ENCODE measurements at places on chromosomes 12 and 14. TPM values are rescaled to one million over a fixed set of nuclear protein-coding genes. Genes with fewer than 3 reads are reported as not detected.
A peak's percentile ranks its signal among the peaks of the same experiment; 100 is the strongest.

DNA sequence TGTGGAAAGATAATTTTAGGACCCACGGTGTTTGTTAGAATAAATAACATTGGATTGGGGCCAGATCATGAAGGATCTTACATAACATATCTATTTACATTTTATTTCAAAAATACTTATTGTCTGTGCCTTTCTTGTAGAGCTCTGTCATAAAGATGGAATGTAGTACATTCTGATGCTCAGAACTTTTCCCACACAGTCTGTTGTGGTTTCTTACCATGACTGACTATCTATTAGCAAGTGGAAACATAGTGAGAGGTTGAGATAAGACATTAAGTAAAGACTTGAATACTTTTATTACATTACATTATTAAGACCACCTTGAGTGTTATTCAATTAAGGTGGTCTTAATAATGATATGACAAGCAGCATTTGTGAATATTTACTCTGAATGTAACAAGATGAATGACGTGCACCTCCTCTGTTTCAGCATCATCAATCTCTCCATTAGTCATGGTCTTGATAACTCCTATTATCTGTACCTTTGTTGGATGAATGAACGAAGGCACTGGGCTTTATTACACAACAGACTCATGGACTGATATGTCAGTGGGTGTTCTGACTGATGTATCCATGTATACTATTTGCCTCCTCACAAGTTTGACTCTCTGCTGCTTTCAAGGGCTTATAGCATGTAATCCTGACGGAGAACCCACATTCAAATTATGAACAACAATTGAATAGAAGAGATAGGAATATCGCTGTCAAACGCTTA lies 883.0 kb upstream of the FLRT2 start:
- no peaks in the 10 kb centered on the region for H3K27me3 ChIP-seq
- H3K4me1 ChIP-seq, result peaks cover 9% of the 10 kb centered on the region
- DNase-seq, result no peak
- no peak overlapping the region for H3K4me3 ChIP-seq

Gene SMCO2
- not detected for total RNA-seq

Gene PAX9
- total RNA-seq, result not detected

GRCh38 chr12:98939350-98939749 lies 294.3 kb downstream of the APAF1 start:
- no peak for DNase-seq
- H3K4me3 ChIP-seq, result no peak overlapping the region
- H3K4me1 ChIP-seq, result peaks cover 2% of the 10 kb centered on the region
- H3K36me3 ChIP-seq, result no peaks in the 10 kb centered on the region
- no peak overlapping the region for H3K27ac ChIP-seq
- H3K27me3 ChIP-seq, result peaks cover 24% of the 10 kb centered on the region

Gene FAM186B
- total RNA-seq, result 0.29 TPM

Gene SRGAP1
- total RNA-seq, result 9.6 TPM

GRCh38 chr12:10052193-10052913 lies 21.9 kb downstream of the CLEC9A start:
- no peak overlapping the region for H3K27ac ChIP-seq
- no peaks in the 10 kb centered on the region for H3K27me3 ChIP-seq
- H3K4me3 ChIP-seq, result no peak overlapping the region

- no peaks in the 10 kb centered on the region for H3K36me3 ChIP-seq
- no peaks in the 10 kb centered on the region for H3K27me3 ChIP-seq
- no peaks in the 10 kb centered on the region for H3K4me1 ChIP-seq
- no peak overlapping the region for H3K27ac ChIP-seq
- no peak for DNase-seq
- no peak overlapping the region for H3K4me3 ChIP-seq
Measured at GRCh38 chr14:89638891-89639290, 221.9 kb upstream of the FOXN3 start.

- H3K27ac ChIP-seq, result no peak overlapping the region
- DNase-seq, result no peak
- H3K27me3 ChIP-seq, result no peaks in the 10 kb centered on the region
- no peaks in the 10 kb centered on the region for H3K36me3 ChIP-seq
Measured at GRCh38 chr14:92500491-92500941, 13.1 kb upstream of the RIN3 start.

GRCh38 chr12:79344855-79345847 lies 345.6 kb downstream of the PAWR start:
- H3K27ac ChIP-seq, result no peak overlapping the region
- peaks cover 2% of the 10 kb centered on the region for H3K36me3 ChIP-seq
- no peaks in the 10 kb centered on the region for H3K4me1 ChIP-seq
- H3K27me3 ChIP-seq, result no peaks in the 10 kb centered on the region
- peak; percentile 40 for DNase-seq
- H3K4me3 ChIP-seq, result no peak overlapping the region

GRCh38 chr14:57275023-57275664 lies 6.4 kb downstream of the AP5M1 start:
- H3K4me3 ChIP-seq, result no peak overlapping the region
- no peak for DNase-seq
- H3K27ac ChIP-seq, result no peak overlapping the region
- H3K27me3 ChIP-seq, result no peaks in the 10 kb centered on the region
- peaks cover 15% of the 10 kb centered on the region for H3K36me3 ChIP-seq

GRCh38 chr12:69000540-69001243 lies 67.7 kb upstream of the CPM start:
- H3K36me3 ChIP-seq, result peaks cover 5% of the 10 kb centered on the region
- H3K27ac ChIP-seq, result no peak overlapping the region
- peaks cover 14% of the 10 kb centered on the region for H3K4me1 ChIP-seq
- H3K4me3 ChIP-seq, result no peak overlapping the region
- no peak for DNase-seq
- H3K27me3 ChIP-seq, result no peaks in the 10 kb centered on the region

- H3K4me1 ChIP-seq, result no peaks in the 10 kb centered on the region
- H3K36me3 ChIP-seq, result no peaks in the 10 kb centered on the region
- no peak for DNase-seq
- no peak overlapping the region for H3K4me3 ChIP-seq
- H3K27me3 ChIP-seq, result no peaks in the 10 kb centered on the region
- H3K27ac ChIP-seq, result no peak overlapping the region
Measured at GRCh38 chr12:40261937-40262336, 37.1 kb downstream of the LRRK2 start.

DNA sequence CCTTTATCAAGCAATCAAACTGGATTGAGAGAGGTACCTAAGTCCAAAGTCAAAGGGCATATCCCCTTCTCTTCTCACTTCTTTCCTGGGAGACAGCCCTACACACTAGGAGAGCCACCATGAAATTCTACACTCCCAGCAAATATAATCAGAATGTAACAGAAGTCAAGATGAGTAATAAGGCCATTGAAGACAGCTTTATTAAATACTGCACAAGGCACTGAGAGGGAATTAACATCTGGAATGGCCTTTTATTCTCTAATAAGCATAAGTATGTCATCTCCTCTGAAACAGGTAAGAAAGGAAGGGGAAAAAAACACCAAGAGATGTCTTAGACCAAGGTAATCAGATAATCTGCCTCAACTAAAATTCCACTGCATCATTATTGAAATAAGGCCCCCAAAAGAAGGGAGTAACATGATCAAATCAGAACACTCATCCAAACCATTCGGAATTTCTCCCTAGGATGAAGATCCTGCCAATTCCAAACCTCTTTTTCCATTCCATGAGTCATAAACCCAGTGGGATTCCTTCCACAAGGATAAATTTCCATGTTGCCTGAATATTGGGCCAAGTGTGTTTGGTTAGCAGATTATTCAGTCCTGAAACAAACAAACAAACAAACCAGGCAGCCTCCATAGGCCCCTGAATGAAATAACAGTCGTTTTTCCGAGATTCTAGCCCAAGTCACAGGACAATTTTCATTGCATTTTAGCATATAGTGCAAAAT lies 19.9 kb downstream of the SLC35F4 start:
- H3K27me3 ChIP-seq, result peaks cover 48% of the 10 kb centered on the region
- no peak overlapping the region for H3K27ac ChIP-seq
- no peak overlapping the region for H3K4me3 ChIP-seq
- no peak for DNase-seq
- no peaks in the 10 kb centered on the region for H3K36me3 ChIP-seq
- peaks cover 4% of the 10 kb centered on the region for H3K4me1 ChIP-seq
